ENCODE measurements at places on chromosomes 3 and 15. TPM values are rescaled to one million over a fixed set of nuclear protein-coding genes. Genes with fewer than 3 reads are reported as not detected.

DNA sequence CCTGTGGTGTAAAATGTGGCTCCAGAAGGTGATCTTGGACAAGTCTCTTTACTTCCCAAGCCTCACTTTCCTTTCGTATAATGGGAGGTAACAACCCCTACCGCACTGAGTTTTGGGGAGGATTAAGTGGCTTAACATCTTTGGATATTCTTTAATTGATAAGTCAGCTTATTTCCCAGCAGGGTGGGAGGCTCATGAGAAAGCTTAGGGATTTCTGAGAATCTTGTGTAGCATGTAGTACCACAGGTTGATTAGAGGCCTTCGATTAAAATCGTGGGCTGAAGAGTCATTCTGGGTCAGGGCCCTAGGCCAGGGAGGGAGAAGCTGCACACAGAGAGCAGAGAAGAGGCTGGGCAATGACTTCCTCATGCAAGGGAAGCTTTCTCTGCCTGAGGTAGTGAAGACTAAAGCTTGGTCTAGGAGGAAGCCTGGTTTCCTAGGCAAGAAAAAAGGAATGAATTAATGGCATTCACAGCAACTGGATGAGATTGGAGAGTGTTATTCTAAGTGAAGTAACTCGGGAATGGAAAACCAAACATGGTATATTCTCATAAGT, 1.5 kb upstream of the NMNAT3 start:
- no peak for DNase-seq
- H3K27ac ChIP-seq, result no peak overlapping the region
- H3K27me3 ChIP-seq, result no peaks in the 10 kb centered on the region
- peaks cover 6% of the 10 kb centered on the region for H3K4me1 ChIP-seq
- no peaks in the 10 kb centered on the region for H3K36me3 ChIP-seq

DNA sequence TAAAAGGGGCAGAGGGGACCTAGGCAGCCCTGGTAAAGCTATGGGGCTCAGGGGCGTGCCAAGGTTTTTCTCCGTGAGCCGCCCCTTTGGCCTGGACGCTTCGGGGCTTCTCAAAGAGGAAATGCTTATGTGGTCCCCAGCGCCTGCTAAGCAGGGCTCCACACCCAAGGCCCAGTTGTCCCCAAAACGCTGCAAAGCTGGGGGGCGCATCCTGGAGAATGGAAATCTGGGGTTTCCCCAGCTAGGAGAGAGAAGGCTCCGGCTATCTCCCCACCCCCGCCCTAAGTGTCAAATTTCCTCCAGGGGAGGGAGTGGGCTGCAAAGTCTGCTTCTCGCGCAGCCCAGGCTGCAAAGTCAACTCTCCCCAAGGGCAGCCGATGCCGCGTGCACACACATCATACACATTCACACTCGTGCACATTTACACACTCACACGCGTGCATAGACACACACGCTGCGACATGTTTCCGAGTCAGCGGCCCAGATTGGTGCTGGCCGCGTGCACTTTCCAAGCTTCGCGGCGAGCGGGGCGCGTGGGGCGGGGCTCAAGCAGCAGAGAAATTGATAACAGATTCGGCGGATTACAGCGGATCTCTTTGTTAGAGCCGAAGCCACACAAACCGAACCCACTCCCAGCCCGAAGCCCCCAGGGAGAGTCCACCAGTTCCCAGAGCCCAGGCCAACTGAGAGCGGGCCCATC, 4.5 kb downstream of the WNT5A start:
- peak; percentile 83 for DNase-seq
- no peaks in the 10 kb centered on the region for H3K36me3 ChIP-seq
- H3K27ac ChIP-seq, result no peak overlapping the region
- H3K4me3 ChIP-seq, result peak overlapping the region; percentile 35

GRCh38 chr3:44339181-44340057, 853 bp downstream of the TCAIM start:
- H3K27ac ChIP-seq, result peak overlapping the region; percentile 97
- peak overlapping the region; percentile 79 for H3K4me3 ChIP-seq
- DNase-seq, result peak; percentile 33
- H3K4me1 ChIP-seq, result peaks cover 3% of the 10 kb centered on the region

The SEMA4B gene
- 190 TPM for total RNA-seq

- no peak overlapping the region for H3K4me3 ChIP-seq
- H3K36me3 ChIP-seq, result no peaks in the 10 kb centered on the region
- no peaks in the 10 kb centered on the region for H3K27me3 ChIP-seq
These were observed 156.9 kb downstream of the B3GALNT1 start for GRCh38 chr3:160948273-160948672.

DNA sequence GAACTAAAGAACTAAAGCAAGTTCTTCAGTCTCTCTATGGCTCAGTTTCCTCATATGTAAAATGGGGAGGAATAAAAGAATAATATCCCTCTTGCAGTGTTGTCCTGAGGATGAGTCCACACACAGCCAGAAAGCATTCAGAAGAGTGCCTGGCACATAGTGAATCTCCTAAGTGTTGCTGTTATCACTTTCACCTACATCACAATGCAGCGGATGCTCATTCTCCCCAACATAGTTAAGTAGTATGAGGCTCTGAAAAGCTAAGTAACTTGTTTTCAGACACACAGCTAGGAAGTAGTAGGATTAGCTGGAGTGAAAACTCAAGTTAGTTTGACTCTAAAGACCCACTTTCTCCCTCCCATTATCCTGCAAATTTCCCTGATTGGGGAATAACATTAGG, 9.1 kb upstream of the USP3 start:
- no peaks in the 10 kb centered on the region for H3K27me3 ChIP-seq
- no peak overlapping the region for H3K27ac ChIP-seq
- peaks cover 6% of the 10 kb centered on the region for H3K4me1 ChIP-seq
- H3K4me3 ChIP-seq, result no peak overlapping the region
- no peaks in the 10 kb centered on the region for H3K36me3 ChIP-seq
- DNase-seq, result no peak

DNA sequence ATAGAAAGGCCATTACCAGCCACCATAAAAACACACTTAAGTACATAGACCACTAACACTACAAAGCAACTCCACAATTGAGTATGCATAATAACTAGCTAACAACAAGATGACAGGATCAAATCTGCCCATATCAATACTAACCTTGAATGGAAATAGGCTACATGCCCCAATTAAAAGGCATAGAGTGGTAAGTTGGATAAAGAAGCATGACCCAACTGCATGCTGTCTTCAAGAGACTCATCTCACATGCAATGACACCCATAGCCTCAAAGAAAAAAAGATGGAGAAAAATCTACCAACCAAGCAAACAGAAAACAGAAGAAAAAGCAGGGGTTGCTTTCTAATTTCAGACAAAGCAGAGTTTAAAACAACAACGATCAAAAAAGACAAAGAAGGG, 218.7 kb downstream of the ISL2 start:
- no peaks in the 10 kb centered on the region for H3K4me1 ChIP-seq
- H3K36me3 ChIP-seq, result no peaks in the 10 kb centered on the region
- H3K27ac ChIP-seq, result no peak overlapping the region
- no peak for DNase-seq
- no peak overlapping the region for H3K4me3 ChIP-seq

The LSMEM2 gene
- 0.22 TPM for total RNA-seq
